ENCODE measurements at places on chromosomes 4 and X.

DNA sequence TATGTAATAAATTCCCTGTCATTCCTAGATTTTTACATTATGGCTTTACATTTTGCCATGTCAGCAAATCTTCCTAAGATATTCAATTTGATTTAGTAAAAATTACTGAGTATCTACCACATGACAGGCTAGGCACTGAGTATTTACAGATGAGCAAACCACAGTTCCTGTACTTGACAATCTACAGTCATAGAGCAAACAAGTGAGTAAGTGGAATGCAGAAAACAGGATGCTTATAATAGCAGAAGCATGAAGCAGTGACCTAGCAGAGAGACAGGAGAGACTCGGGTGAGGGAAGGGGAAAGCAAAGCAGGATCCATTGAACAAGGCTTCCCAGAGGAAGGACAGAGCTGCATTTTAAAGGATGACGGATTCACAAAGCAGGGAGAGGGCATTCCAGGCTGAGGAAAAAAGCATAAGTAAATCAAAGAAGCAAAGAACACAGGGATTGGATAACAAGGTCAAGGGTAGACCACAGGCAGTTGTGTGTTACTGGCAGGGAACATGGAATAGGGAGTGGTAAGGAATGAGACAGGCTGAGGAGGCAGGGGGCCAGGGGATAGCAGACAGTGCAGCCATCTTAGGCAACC lies 124.7 kb upstream of the C1QTNF7 start:
- DNase-seq: no peak

- no peak for DNase-seq
Observed at GRCh38 chr4:100017637-100018310, 67.7 kb upstream of the H2AZ1 start.

GRCh38 chrX:15714529-15714928 lies 23.5 kb upstream of the CA5B start:
- DNase-seq: no peak

DNA sequence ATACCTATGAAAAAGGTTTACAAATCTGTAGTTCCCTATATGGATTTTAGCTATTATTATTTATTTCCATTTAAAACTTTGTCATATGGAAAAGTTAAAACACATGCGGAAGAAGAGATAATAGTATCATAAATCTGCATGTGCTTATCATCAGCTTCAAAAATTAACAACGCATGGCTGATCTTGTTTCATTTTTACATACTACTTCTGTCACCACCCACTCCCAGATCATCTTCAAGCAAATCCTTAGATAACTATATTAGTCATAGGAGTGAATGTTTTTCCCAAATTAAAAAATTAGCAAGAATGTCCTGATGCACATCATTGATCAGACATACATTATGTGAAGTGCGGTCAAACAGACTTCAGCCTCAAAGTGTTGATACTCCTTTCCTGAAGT lies 24.6 kb upstream of the MOB1B start:
- DNase-seq: no peak

DNA sequence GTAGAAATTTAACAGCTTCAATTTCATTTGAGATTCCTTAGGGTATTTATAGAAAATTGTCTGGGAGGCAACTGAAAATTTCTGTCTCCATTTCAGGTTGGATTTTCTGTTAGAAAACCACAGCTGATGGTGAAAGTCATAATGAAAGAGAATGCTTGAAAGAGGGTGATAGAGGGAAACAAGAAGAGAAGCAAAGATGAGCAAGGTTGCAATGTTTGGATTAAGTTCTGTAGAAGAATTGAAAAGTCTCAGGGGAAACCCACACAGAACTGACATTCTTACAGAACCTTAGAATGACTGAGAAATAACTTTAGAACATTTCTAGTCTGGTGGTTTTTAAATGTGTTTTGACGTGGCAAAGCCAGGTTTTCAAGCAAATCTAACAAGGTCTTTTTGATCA lies 14.7 kb downstream of the GBA3 start:
- DNase-seq: no peak

DNA sequence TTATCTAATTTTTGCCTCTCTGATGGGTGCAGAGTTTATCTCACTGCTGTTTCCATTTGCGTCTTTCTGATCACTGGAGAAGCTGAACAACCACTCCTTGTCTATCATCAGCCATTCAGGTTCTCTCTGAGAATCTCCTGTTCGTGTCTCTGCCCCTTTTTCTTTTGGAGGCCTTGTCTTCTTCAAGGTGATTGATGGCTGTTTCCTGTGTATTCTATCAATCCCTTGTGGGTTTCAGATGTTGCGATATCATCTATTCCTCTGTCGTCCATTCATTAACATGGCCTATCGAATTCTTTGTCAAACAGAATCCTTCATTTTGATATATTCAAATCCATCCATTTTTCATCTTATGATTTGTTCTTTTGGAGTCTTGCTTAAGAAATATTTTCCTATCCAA lies 100.3 kb downstream of the FAM53A start:
- no peak for DNase-seq

DNA sequence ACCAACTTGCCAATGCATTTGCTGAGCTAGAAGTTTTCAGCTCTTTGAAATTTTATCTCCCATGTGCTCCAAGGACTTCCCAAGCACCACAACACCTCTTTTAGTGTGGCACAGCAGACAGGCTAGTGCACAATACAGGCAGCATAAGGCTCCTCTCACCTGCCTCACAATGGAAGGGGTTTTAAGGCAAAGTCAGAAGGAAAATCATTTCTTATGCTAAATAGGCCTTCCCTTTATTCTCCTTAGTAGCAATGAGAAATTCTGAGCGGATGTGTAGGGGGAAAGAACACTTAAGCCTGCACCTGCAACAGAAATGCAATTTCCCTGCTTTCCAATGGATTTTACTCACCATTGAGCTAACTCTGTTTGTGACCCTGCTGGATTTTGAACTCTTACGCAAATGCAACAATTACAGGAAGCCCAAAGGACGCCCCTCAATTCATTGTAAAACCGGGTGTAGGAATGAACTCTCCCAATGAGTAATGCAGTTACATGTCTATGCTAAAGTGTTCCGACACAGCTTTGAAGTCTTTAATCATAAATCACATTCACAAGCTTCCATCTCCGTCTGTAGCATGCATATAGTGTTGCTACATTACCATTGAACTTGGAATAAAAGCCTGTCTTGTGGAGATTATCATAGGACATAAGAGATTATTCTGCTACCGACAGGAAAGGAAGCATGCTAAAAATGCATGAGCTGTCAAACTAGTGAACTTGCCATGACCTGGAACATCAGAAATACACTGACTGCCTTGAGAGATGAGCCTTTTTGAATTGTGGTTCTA lies 1084.9 kb downstream of the RPA4 start:
- no peak for DNase-seq

GRCh38 chr4:153020457-153020856 lies 84.3 kb downstream of the FHDC1 start:
- no peak for DNase-seq

DNA sequence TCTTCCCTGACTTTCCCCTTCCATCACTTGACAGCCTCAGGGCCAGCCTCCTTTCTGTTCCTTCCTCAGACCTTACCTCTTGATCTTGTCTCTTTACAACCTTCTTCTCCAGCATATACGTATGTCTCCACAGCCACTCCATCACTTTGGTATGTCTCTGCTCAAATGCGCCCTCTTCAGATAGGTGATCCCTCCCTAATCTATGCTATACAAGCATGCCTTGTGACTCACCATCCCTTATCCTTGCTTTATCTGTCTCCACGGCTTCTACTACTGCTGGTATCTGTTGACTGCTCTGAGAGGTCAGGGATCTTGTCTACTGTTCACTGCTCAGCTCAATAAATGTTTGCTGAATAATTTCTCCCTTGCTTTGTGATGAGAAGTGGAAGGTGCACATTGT lies 9.0 kb downstream of the ARAP2 start:
- DNase-seq: no peak

GRCh38 chr4:1474126-1475090 lies 68.2 kb upstream of the NKX1-1 start:
- DNase-seq: no peak

DNA sequence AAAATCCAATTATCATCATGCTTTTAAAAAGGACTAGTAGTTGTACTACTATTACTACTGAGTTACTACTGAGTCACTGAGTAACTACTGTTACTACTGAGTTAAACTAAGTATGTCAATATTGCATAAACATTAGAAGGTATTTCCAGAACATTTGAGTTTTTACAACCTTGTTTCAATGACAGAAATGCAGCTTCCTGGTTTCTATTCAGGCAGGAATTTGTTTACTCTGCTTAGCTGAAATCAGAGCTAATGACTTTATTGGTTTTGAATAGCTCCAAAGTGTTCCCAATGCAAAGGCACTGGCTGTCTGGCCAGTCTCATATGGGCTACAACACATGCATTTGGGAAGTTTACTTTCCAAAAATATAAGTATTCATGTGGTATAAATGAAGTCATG lies 12.0 kb downstream of the RPS6KA6 start:
- DNase-seq: no peak

GRCh38 chr4:123671636-123672404 lies 275.2 kb downstream of the SPRY1 start:
- no peak for DNase-seq

DNA sequence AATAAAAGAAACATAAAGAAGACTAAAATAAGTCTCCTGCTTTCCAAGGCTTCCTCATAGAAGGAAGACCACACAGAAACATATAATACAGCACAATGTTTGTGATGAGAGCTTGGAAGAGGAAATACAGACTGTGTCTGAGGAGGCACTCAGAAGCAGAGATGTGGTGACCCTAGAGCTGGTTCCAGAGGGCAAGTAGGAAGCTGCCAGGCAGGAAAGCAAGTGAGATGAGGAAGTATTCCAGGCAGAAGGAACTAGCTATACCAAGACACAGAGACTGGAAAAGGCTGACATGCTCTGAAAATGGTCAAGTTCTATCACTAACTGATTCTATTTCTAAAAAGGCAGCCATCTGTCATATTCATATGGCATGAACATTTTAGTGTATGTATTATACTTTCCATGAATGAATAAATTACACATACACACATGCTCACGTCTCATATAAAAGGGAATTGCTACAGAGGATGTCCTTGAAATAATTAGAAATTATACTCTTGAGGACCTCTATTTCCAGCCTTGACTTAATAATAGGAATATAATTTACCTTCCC lies 16.6 kb upstream of the HSFX2 start:
- DNase-seq: no peak

- DNase-seq: no peak
Observed at GRCh38 chr4:57504139-57504538, 394.0 kb upstream of the IGFBP7 start.

GRCh38 chr4:178778496-178778895 lies 1336.3 kb upstream of the AGA start:
- no peak for DNase-seq

DNA sequence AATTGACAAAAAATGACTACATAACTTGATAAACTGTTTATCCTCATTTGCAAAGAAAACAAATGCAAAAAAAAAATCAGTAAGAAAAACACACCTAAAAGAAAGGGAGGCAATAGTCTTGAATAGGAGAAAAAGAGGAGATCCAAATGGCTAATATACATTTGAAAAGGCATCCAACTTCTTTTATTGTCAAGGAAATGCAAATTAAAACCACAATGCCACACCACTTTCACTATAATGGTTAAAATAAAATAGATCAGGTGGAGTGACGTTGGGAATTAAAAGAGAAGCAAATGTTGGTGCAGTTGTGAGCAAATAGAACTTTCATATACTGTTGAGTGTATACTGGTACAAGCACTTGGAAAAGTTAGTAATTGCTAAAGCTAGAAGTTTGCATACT lies 3.6 kb downstream of the DCAF4L1 start:
- no peak for DNase-seq

- DNase-seq: no peak
Observed at GRCh38 chrX:48956728-48957414, 536 bp downstream of the OTUD5 start.

- DNase-seq: no peak
Observed at GRCh38 chr4:145984563-145984962, 45.9 kb upstream of the ZNF827 start.
